ENCODE measurements at places on chromosomes 1 and 21.

- DNase-seq, result no peak
These were observed 2.8 kb upstream of the NUP210L start for GRCh38 chr1:154157520-154158306.

DNA sequence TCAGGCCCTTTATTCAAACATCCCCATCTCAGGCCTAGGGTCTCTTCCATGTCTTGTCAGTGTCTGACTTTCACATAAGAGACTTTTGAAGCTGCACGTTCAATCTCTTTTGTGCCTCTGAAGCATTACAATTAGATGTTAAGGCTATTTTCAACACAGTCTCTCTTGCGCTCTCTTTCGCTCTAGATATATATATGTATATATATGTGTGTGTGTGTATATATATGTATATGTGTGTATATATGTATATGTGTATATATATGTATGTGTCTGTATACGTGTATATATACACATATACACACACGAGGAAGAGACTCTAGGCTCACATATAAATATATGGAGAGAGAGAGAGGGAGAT, 162.5 kb upstream of the RNPC3 start:
- DNase-seq, result no peak

GRCh38 chr1:232899839-232900238, 50.6 kb upstream of the NTPCR start:
- DNase-seq, result no peak

- DNase-seq, result no peak
These were observed 3.1 kb upstream of the ADORA3 start for GRCh38 chr1:111506561-111506960.

DNA sequence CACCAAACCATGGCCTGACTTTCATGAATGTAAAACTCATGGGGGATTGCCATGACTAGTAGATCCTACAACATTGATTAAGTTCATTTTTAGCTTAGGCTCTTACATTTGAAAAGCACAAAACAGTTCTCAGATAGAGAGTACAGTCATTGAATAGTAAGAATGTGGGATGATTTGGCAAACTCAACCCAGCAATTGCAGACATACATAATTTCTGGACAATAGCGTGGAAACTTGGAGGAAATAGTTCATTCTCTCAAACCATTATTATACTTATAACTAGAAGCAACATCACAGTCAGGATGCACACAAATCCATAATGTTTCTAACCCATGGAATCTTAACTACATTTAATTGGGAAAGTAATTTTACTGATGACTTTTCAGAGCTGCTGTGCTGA, 598.2 kb downstream of the LMO4 start:
- DNase-seq, result no peak
